MV-4-11 (cell line): ENCODE measurements at places on chromosomes 7 and 10.

GRCh38 chr10:118758449-118758848 lies 3.7 kb upstream of the CACUL1 start:
- DNase-seq, result no peak

GRCh38 chr10:46068905-46069304 lies 22.8 kb upstream of the MSMB start:
- no peak for DNase-seq

DNA sequence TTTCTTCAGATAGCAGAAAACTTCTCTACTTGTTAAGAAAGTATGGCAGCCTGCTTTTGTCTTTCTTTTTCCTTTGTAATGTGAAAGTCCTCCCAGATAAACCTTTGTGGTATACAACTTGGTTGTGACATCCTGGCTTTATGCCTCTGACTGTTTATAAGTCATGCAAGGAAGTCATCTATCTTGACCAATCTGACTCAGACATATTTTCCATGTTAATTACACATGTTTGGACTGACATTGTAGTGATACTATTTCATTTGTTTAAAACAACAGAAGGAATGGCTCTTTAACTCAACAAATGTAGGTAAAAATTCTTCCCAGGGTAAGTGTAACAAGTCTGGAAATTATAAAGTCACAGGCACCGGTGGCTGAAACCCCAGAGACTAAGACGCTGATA lies 341.6 kb upstream of the MEOX2 start:
- DNase-seq, result no peak

GRCh38 chr7:44184206-44184872 lies 4.9 kb downstream of the GCK start:
- no peak for DNase-seq

DNA sequence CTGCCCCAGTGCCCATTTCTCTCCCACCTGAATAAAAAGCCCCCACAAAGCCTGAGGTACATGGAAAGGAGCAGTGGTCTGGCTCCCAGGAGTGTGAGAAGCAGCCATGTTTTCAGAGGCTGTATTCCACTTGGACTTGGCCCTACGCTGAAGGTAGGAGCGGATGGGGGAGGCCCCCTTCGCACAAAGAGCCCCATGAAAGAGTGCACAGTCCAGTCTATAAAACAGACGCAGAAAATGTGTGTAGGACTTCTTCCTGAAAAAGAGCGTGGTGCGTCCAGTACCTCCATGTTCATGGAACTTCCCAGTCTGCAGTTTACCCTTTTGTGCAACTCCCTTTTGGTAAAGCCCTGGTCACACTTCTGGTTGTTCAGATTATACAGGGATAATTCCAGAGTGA lies 69.3 kb downstream of the EGFR start:
- no peak for DNase-seq

DNA sequence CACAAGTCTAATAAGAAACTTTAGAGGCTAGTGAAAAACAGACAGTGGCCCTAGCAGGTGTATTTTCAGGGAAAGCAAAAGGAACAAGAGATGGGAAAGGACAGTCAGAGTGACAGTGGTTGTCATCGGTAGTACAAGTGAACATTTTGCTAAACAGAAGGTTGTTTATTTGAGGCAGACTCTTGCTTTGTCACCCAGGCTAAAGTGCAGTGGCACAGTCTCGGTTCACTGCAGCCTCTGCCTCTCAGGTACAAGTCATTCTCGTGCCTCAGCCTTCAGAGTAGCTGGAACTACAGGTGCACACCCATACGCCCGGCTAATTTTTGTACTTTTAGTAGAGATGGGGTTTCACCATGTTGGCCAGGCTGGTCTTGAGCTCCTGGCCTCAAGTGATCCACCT lies 195.8 kb downstream of the RELN start:
- no peak for DNase-seq

DNA sequence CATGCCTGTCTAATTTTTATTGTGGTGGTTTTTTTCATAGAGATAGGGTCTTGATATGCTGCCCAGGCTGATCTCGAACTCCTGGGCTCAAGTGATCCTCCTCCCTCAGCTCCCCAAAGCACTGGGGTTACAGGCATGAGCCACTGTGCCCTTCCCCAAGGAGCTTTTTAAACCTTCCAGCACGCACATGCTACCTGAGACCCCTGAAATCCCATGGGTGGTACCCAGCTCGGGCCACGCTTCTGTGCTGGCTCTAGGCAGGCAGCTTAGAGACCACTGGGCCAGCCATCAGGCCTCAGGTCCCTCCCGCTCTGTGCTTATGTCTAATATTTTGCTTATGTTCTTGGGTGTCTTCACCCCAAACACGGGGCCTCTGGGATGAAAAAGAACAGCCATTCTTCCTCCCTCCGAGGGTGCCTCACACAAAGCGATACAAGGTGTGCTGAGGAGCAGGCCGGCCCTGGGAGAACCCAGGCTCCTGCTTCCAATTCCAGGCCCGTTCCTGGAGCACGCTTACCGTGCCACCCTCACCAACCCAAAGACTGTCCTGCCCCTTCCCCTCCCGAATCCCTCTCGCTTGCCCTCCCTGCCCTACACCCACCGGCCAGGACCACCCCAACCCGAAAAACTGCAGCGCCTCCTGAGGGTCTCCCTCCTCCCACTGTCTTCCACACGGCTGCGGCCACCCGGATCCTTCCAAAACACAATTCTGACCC lies 10.9 kb downstream of the SPOCK2 start:
- no peak for DNase-seq
